ENCODE measurements at places on chromosomes 6 and 20.
A peak's percentile ranks its signal among the peaks of the same experiment; 100 is the strongest.

GRCh38 chr6:77972334-77972733 is 319.5 kb downstream of the MEI4 start:
- no peak for DNase-seq

- DNase-seq, result no peak
These were observed 16.9 kb upstream of the PBOV1 start for GRCh38 chr6:138235205-138235604.

DNA sequence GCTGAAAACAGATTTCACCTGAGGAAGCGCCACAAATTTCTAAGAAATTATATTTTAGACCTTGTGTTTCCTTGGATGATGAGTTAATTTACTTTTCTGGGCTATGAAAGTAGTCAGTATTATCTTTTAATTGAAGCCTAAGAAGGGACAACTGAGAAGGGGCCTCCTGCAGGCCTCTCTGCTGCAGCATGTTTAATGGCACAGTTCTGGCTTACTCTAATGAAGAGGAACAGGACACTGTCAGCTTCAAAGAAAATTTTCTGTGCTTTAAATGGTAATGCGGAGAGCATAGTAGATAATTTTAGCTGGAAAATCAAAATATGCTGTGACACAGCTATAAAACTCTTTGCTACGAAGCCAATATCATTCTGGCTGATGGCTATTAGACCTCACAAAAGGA is 167.4 kb downstream of the HDGFL1 start:
- no peak for DNase-seq

DNA sequence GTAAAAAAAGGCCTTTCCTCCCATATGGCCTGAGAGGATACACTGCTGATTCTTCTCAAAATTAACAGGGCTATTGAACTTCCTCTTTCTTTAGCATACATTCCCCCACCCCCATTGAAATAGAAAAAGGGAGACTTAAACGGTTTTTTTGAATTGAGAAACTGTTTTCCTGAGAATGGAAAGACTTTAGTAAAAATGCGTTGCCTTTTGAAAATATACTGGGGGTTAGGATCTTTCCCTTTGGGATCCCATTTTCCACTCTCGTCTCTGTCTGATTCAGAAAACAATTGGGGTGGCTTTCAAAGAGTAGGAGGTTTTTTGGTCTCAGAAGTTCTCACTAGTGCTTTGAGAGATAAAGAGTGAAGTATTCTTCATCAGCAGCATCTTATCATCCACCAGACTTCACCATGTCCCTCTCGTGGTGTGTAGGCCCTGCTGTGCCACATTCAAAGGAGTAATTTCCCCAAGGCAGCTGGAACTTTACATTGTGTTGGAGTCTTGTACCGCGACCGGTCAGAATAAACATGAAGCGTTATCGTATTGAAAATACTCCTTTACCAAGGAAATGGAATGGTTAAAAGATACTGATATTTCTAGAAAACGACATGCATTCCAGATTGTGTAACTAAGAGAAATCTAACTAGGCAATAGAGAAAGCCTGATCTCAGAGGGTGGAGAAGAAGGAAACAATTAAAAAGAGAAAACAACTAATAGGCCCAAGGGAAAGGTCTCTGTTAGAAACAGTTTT is 10.6 kb downstream of the MYB start:
- DNase-seq, result no peak

- DNase-seq, result no peak
These were observed 29.7 kb downstream of the FILIP1 start for GRCh38 chr6:75463908-75464307.

GRCh38 chr6:21166754-21167153 is 426.8 kb upstream of the SOX4 start:
- no peak for DNase-seq

- DNase-seq, result no peak
These were observed 63.1 kb downstream of the TTI1 start for GRCh38 chr20:37969949-37970855.

DNA sequence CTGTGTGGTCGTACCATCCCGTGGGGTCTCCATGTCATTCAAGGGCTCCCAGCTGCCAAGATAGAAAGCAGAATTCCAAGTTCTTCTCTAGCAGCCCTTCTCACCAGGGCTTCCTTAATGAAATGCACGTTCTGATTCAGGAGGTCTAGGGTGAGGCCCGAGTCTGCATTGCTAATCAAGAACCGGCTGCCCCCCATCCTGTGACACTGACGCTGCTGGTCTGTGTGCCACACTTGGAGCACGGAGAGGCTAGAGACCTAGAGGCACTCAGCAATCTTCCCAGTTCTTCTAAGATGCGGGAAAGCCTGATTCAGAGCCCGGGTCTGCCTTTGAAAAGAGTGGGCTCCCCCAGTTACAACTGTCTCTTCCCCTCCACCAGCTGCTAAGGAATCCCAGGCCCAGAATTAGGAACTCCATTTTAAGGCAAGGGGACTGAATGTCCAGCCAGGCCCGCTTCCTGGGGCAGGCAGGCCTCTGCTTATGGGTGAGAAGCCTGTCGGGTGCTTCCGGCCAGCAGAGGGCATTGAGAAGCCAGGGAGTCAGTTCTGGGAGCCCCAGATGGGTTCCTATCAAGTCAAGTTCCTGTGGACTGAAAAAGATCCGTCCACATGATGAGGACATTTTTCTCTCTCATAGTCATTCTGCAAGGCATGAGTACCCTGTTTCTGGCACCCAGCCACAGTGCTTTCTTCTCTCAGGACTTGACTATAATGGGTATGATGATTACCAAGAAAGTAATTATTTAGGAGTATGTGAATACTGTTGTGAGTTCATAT is 69.8 kb upstream of the RIN2 start:
- DNase-seq, result peak; percentile 49
